ENCODE measurements at places on chromosomes 5 and 9. TPM values are rescaled to one million over a fixed set of nuclear protein-coding genes. Genes with fewer than 3 reads are reported as not detected.
A peak's percentile ranks its signal among the peaks of the same experiment; 100 is the strongest.

DNA sequence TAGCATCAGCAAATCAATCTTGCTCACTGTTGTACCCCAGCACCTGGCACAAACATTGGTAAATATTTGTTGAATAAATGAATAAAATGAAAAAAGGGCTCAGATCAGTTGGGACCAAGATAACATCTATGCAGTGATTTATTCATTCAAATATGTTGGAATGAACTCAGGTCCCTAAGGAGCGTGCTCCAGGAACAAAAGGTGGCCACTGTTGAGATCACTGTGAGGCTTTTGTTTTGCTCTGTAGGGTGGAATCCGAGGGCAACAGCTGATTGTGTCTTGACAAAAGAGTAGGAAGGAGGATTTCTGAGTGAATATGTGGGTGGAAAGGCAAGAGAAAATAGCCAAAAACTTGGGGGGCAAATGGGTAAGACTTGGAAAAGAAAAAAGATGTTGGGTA is 89.7 kb downstream of the PPP2R2B start:
- DNase-seq, result peak; percentile 26
- H3K4me3 ChIP-seq, result peak overlapping the region; percentile 24
- H3K27me3 ChIP-seq, result no peaks in the 10 kb centered on the region
- H3K4me1 ChIP-seq, result peaks cover 58% of the 10 kb centered on the region
- H3K27ac ChIP-seq, result peak overlapping the region; percentile 84

GRCh38 chr9:100286257-100286656 is 66.5 kb downstream of the TEX10 start:
- H3K4me1 ChIP-seq, result no peaks in the 10 kb centered on the region
- H3K27ac ChIP-seq, result no peak overlapping the region
- H3K36me3 ChIP-seq, result peaks cover 62% of the 10 kb centered on the region

- peaks cover 9% of the 10 kb centered on the region for H3K4me1 ChIP-seq
- H3K36me3 ChIP-seq, result no peaks in the 10 kb centered on the region
- no peaks in the 10 kb centered on the region for H3K27me3 ChIP-seq
- H3K4me3 ChIP-seq, result no peak overlapping the region
- H3K27ac ChIP-seq, result no peak overlapping the region
- DNase-seq, result no peak
These were observed 2.8 kb upstream of the FBXL17 start for GRCh38 chr5:108384741-108385140.

GRCh38 chr9:19699756-19700155 is 89.1 kb downstream of the SLC24A2 start:
- peaks cover 13% of the 10 kb centered on the region for H3K36me3 ChIP-seq
- DNase-seq, result no peak
- H3K4me3 ChIP-seq, result no peak overlapping the region
- H3K4me1 ChIP-seq, result peaks cover 59% of the 10 kb centered on the region

FBLL1 gene
- total RNA-seq, result 5.3 TPM

GRCh38 chr9:111979561-111979960 is 82.9 kb downstream of the UGCG start:
- no peak overlapping the region for H3K4me3 ChIP-seq
- H3K27ac ChIP-seq, result peak overlapping the region; percentile 4
- no peaks in the 10 kb centered on the region for H3K27me3 ChIP-seq

GCNT1 gene
- total RNA-seq, result 17.2 TPM
